HFFc6 (cell line): ENCODE measurements at places on chromosomes 1 and 21. TPM values are rescaled to one million over a fixed set of nuclear protein-coding genes. Genes with fewer than 3 reads are reported as not detected.

GRCh38 chr1:179303200-179303785 lies 9.7 kb downstream of the SOAT1 start:
- H3K4me1 ChIP-seq = peaks cover 27% of the 10 kb centered on the region
- peaks cover 29% of the 10 kb centered on the region for H3K36me3 ChIP-seq
- no peak for DNase-seq
- no peak overlapping the region for H3K4me3 ChIP-seq
- H3K27me3 ChIP-seq = no peaks in the 10 kb centered on the region

GRCh38 chr1:69088571-69088970 lies 479.2 kb upstream of the LRRC7 start:
- DNase-seq = no peak
- no peaks in the 10 kb centered on the region for H3K27me3 ChIP-seq
- H3K27ac ChIP-seq = no peak overlapping the region
- H3K4me1 ChIP-seq = no peaks in the 10 kb centered on the region
- no peaks in the 10 kb centered on the region; the same call in 1 of the 2 replicates for H3K36me3 ChIP-seq
- H3K4me3 ChIP-seq = no peak overlapping the region

GRCh38 chr1:25890239-25891034 lies 14.9 kb upstream of the PAQR7 start:
- peak; percentile 56 for DNase-seq
- peaks cover 2% of the 10 kb centered on the region; the same call in 1 of the 2 replicates for H3K27me3 ChIP-seq
- peaks cover 7% of the 10 kb centered on the region; the same call in 1 of the 2 replicates for H3K36me3 ChIP-seq
- peak overlapping the region; percentile 45 for H3K4me3 ChIP-seq
- H3K4me1 ChIP-seq = peaks cover 52% of the 10 kb centered on the region
- peak overlapping the region; percentile 67 for H3K27ac ChIP-seq

DNA sequence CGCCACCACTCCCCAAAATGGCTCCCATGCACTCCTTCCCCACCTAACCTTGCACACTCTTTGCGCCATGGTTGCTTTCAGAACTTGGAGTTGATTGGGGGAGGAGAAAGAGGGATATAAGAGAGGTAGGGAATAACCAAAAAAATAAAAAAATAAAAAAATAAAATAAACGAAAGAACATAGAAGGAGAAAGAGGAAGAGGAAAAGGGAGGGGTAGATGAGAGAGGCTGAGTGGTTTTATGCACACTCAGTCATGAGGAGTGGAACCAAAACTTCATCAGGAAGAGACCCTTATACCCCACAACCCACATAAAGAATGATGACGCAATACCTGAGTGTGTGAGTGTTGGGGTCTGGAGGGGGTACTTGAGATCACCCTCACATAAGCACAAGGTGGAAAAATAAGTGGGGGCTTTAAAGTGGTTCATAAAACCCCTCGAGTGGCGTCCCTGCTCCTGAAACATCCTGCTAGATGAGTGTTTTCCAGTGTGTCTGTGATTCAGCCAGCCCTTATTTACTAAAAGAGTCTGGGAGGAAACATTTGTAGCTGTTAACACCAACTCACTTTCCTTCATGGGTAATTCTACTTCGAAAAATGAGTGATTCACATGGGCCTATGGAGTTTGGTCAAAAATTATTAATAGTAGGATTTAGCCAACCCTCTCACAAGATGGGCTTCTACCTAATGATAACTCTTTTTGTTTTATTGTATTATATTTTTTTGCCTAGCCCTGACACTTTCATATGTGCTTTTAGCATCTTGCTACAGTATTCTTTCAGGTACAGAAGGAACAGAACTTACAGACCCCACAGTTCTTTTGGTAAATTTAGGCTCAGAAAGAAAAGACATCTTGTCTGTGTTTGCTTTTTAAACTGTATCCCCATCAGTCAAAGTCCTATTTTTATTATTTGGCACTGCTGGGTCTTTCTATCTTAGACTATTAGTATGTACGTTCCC lies 5.2 kb downstream of the SLAMF1 start:
- peaks cover 5% of the 10 kb centered on the region for H3K27me3 ChIP-seq
- peaks cover 33% of the 10 kb centered on the region for H3K4me1 ChIP-seq
- DNase-seq = no peak
- no peak overlapping the region for H3K4me3 ChIP-seq
- H3K36me3 ChIP-seq = no peaks in the 10 kb centered on the region

GRCh38 chr1:113858982-113859381 lies 12.5 kb downstream of the PTPN22 start:
- no peak for DNase-seq
- peak overlapping the region; percentile 77; the same call in 1 of the 2 replicates for H3K4me3 ChIP-seq
- H3K27me3 ChIP-seq = peaks cover 4% of the 10 kb centered on the region; the same call in 1 of the 2 replicates
- no peaks in the 10 kb centered on the region for H3K36me3 ChIP-seq

- H3K4me1 ChIP-seq = no peaks in the 10 kb centered on the region
- peaks cover 20% of the 10 kb centered on the region for H3K36me3 ChIP-seq
- peaks cover 22% of the 10 kb centered on the region for H3K27me3 ChIP-seq
Measured at GRCh38 chr1:162072740-162073139, 3.2 kb downstream of the NOS1AP start.

- H3K27ac ChIP-seq = peak within 1 kb of the TSS; percentile 90
- no peaks in the 10 kb centered on the region; the same call in 1 of the 2 replicates for H3K27me3 ChIP-seq
- peak within 1 kb of the TSS; percentile 94 for H3K4me3 ChIP-seq
- H3K36me3 ChIP-seq = no peaks in the 10 kb centered on the region; the same call in 1 of the 2 replicates
- peak; percentile 91 for DNase-seq
Measured at GRCh38 chr1:225923692-225924555, at the start of gene PYCR2. PYCR2 (minus strand) TSS chr1:225924250; CDS start chr1:225924110, 140 bp downstream.

DNA sequence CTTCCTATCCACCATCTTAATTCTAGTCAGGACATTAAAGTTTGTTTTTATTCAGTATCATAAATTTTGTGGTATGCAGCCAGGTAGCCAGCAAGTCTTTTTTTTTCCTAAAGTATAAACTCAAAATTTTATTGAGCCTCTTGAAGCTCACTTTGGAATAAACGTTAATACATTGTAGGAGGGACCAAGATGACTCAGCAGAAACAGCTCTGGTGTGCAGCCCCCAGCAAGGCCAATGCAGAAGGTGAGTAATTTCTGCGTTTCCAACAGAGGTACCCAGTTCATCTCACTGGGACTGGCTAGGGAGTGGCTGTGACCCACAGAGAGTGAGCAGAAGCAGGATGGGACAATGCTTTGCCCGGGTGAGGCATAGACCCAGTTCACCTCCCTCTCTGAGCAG lies 9.7 kb upstream of the OR2M3 start:
- H3K36me3 ChIP-seq = no peaks in the 10 kb centered on the region
- no peak overlapping the region for H3K27ac ChIP-seq
- DNase-seq = no peak
- H3K27me3 ChIP-seq = no peaks in the 10 kb centered on the region
- no peak overlapping the region for H3K4me3 ChIP-seq

GRCh38 chr1:89844241-89844807 lies 23.5 kb downstream of the LRRC8D start:
- no peaks in the 10 kb centered on the region; the same call in 1 of the 2 replicates for H3K27me3 ChIP-seq
- peak; percentile 22 for DNase-seq

DNA sequence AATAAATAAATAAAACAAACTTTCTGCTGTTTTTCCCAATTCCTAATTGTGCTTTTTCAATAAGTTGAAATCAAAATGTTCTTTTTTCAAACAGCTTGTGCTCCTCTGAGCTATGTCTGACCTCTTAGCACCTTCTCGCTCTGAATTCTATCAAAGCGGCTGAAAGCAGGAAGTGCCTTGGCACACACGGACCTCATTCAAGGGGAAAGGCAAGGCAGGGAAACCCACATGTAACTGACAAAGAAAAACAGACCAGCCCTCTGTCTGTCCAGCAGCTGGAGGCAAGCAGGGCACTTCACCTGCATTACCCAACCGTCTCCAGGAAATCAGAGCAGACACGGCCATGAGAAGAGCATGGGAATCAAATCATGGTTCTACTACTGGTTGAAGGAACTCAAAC lies 56.7 kb downstream of the PLPP3 start:
- no peak overlapping the region for H3K27ac ChIP-seq
- H3K27me3 ChIP-seq = peaks cover 2% of the 10 kb centered on the region; the same call in 1 of the 2 replicates
- peaks cover 18% of the 10 kb centered on the region for H3K36me3 ChIP-seq
- peaks cover 30% of the 10 kb centered on the region for H3K4me1 ChIP-seq
- DNase-seq = no peak

GRCh38 chr1:170729225-170730002 lies 65.5 kb downstream of the PRRX1 start:
- peaks cover 66% of the 10 kb centered on the region for H3K4me1 ChIP-seq
- H3K36me3 ChIP-seq = peaks cover 86% of the 10 kb centered on the region
- H3K27me3 ChIP-seq = peaks cover 2% of the 10 kb centered on the region; the same call in 1 of the 2 replicates
- peak overlapping the region; percentile 38 for H3K27ac ChIP-seq
- peak; percentile 28 for DNase-seq
- no peak overlapping the region; the same call in 1 of the 2 replicates for H3K4me3 ChIP-seq

GRCh38 chr1:197140121-197140520 lies 6.3 kb downstream of the ASPM start:
- H3K4me1 ChIP-seq = peaks cover 72% of the 10 kb centered on the region
- H3K4me3 ChIP-seq = peak overlapping the region; percentile 4; the same call in 1 of the 2 replicates
- H3K27ac ChIP-seq = peak overlapping the region; percentile 40; the same call in 1 of the 2 replicates
- H3K36me3 ChIP-seq = peaks cover 42% of the 10 kb centered on the region; the same call in 1 of the 2 replicates
- H3K27me3 ChIP-seq = peaks cover 2% of the 10 kb centered on the region; the same call in 1 of the 2 replicates

- no peak for DNase-seq
- H3K4me1 ChIP-seq = no peaks in the 10 kb centered on the region
- no peaks in the 10 kb centered on the region for H3K36me3 ChIP-seq
- no peaks in the 10 kb centered on the region for H3K27me3 ChIP-seq
- H3K4me3 ChIP-seq = no peak overlapping the region
- no peak overlapping the region for H3K27ac ChIP-seq
Measured at GRCh38 chr1:105072850-105073249, 1323.2 kb downstream of the AMY1C start.

- DNase-seq = no peak
- H3K36me3 ChIP-seq = peaks cover 28% of the 10 kb centered on the region; the same call in 1 of the 2 replicates
- peaks cover 18% of the 10 kb centered on the region for H3K4me1 ChIP-seq
- H3K27ac ChIP-seq = no peak overlapping the region
- no peaks in the 10 kb centered on the region for H3K27me3 ChIP-seq
Measured at GRCh38 chr1:119952496-119952895, 56.2 kb upstream of the ADAM30 start.

GRCh38 chr1:22717037-22717760 lies 6.6 kb downstream of the EPHB2 start:
- H3K4me1 ChIP-seq = peaks cover 13% of the 10 kb centered on the region
- H3K27me3 ChIP-seq = peaks cover 7% of the 10 kb centered on the region
- no peak overlapping the region for H3K27ac ChIP-seq
- peaks cover 5% of the 10 kb centered on the region; the same call in 1 of the 2 replicates for H3K36me3 ChIP-seq

- DNase-seq = peak; percentile 73
- no peaks in the 10 kb centered on the region; the same call in 1 of the 2 replicates for H3K27me3 ChIP-seq
- peaks cover 45% of the 10 kb centered on the region for H3K36me3 ChIP-seq
- H3K4me1 ChIP-seq = peaks cover 48% of the 10 kb centered on the region
- peak overlapping the region; percentile 93 for H3K4me3 ChIP-seq
Measured at GRCh38 chr1:179141592-179142251, 59.9 kb downstream of the TOR3A start.

DNA sequence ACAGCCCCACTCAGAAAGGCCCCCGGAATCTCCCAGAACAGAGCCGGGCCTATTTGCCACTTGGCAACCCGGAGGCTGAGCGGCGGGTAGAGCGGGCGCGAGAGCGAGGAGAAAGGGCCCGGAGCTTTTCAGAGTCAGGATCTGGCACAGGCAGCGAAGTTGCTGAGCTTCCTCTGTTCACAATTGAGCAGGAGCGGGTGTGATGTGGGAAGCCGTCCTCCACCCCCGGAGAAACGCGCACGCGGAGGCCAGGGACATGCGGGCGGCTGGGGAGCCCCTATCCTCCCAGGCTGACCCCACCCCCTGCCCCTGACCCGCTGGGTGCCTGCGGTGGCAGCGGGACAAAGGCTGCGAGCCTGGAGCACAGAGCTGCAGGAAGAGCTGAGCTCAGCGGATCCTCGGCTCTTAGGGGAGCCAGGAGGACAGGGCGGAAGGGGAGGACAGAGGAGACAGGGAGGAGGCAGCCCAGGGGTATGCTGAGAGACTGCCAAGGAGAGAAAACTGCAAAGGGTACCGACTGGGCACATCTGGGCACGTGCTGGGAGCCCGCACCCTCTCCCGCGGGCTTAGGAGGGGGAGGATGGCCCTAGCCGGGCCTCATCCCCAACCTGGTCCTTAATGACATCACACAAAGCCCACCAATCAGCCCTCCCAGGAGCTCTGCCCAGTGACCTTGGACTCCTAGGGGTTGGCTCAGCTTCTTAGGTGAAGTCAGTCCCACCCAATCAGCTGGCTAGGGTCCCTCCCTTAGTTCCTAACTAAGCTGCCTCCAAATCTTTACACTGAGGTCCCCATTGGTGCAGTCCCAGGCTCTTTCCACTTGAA lies 9.3 kb downstream of the KIF21B start:
- H3K27ac ChIP-seq = no peak overlapping the region
- peaks cover 1% of the 10 kb centered on the region for H3K4me1 ChIP-seq
- no peaks in the 10 kb centered on the region for H3K36me3 ChIP-seq
- peaks cover 59% of the 10 kb centered on the region for H3K27me3 ChIP-seq

DNA sequence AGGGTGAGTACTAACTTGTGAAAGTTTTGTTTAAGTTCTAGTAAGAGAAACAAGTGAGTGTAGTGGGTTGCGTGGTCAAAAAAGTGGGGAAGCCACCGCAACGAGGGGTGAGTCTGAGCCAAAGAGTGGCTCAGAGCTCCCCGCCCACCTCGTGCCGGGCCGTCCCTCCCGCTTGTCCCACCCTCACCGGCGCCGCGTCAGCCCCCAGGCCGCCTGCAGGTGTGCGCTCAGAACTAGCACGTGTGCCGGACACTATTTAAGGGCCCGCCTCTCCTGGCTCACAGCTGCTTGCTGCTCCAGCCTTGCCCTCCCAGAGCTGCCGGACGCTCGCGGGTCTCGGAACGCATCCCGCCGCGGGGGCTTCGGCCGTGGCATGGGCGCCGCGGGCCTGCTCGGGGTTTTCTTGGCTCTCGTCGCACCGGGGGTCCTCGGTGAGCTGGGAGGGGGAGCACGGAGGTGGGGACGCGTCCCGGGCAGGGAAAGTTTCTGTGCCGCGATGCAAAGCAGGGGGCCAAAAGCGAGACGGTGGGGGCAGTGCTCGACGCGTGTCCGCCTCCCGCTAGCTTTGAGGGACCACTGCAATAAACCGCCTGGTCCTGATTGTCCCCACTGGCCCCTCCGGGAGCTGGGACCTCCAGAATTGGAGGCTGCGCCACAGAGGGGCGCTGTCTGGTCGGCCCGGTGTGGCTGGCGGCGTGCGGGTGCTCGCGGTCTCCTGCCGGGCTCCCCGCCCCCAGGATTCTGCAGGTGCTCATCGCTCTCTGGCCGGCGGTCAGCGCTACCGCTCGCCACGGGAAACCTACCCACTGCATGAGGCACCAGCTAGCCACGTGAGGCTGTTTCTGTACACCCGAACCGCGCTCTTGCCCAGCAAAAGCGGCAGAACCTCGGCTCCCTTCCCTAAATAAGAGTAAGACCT lies at the start of gene CR2:
CR2 (plus strand) TSS at position 283 of the 919 bp plus-strand sequence; CDS start at position 374, 91 bp downstream.
- no peak within 1 kb of the TSS for H3K4me3 ChIP-seq
- H3K4me1 ChIP-seq = no peaks in the 10 kb centered on the region
- no peak within 1 kb of the TSS for H3K27ac ChIP-seq
- H3K36me3 ChIP-seq = no peaks in the 10 kb centered on the region

- no peak overlapping the region for H3K27ac ChIP-seq
- no peak overlapping the region for H3K4me3 ChIP-seq
- H3K27me3 ChIP-seq = peaks cover 32% of the 10 kb centered on the region
- H3K36me3 ChIP-seq = no peaks in the 10 kb centered on the region
- H3K4me1 ChIP-seq = peaks cover 20% of the 10 kb centered on the region
Measured at GRCh38 chr1:154190550-154190949, 1.4 kb downstream of the TPM3 start.

MYOM3 gene
- 0.03 to 0.05 TPM in 2 of 3 replicates, not detected in the other for total RNA-seq

GFI1 gene
- not detected in 3 replicates for total RNA-seq

BSND gene
- total RNA-seq = not detected in 3 replicates

RAB25 gene
- not detected in 3 replicates for total RNA-seq

ITGB2 gene
- total RNA-seq = 0.45 to 0.69 TPM in 2 of 3 replicates, not detected in the other

MEX3A gene
- total RNA-seq = 2.0 to 2.7 TPM (median 2.4 TPM) in 3 replicates

ARHGAP30 gene
- not detected in 2 replicates for total RNA-seq

CNIH3 gene
- 18.6 to 33.7 TPM (median 20.0 TPM) in 3 replicates for total RNA-seq

VANGL2 gene
- total RNA-seq = not detected in 3 replicates

KLHDC9 gene
- 0.68 and 2.1 TPM in 2 replicates for total RNA-seq

CAMTA1 gene
- 71.7 to 88.2 TPM (median 81.3 TPM) in 3 replicates for total RNA-seq

OR2T33 gene
- not detected in 3 replicates for total RNA-seq
